ENCODE measurements at places on chromosomes 2 and 18.

GRCh38 chr18:29012364-29012763, 835.4 kb upstream of the CDH2 start:
- DNase-seq = no peak

DNA sequence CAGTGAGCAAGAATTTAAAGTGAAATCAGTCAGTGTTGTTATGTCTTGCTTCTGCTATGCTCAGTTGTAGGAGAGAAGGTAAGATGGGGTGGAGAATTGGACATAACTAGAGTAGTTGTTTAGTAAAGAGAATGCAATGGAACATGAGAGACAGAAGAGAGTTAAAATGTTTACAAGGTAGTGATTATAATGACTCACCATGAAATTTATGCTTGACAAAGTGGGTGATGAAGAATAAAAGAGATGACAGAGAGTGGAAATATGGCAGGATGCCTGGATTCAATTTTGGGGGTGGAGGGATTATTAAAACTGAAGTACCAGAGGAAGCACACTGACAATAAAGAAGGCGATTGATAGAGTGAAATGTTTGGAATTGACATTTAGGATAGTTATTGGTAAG, 10.6 kb downstream of the SCG2 start:
- DNase-seq = no peak

- no peak for DNase-seq
Observed at GRCh38 chr2:165927353-165927752, 26.2 kb downstream of the TTC21B start.

- no peak for DNase-seq
Observed at GRCh38 chr2:160256507-160256906, 56.4 kb upstream of the ITGB6 start.

GRCh38 chr2:169137924-169138323, 68.6 kb downstream of the DHRS9 start:
- DNase-seq = no peak

GRCh38 chr2:240509667-240510512, 47.9 kb downstream of the ANKMY1 start:
- no peak for DNase-seq

DNA sequence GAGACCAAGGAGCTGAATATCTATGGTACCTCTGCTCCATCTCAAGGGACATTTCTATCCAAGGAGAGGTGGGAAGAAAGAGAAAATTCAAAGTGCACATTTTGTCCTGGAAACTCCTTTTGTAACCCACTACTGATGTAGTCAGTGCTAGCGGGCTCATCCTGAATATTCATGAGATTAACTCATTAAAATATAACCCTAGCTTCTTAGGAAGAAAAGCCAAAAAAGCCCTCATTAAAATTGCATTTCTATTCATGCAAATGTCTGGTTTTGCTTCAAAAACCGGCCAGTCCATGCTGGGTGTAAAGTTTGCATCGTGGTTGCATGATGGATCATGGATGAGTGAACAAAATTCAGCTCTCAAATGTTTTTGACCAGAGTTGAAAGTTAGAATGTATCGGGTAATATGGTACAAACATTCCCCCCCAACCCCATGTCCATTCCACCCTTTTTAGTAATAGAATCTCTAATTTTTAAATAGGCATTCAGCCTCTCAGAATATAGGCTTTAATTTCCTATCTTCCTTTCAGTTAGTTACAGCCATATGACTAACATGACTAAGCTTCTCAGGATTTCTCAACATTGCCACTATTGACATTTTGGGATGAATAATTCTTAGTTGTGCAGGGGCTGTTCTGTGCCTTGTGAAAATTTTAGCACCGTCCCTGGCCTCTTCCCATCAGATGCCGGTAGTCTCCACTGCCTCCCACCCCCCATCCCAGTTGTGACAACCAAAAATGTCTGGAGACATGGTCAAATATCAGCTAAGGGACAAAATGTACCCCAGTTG, 104.2 kb upstream of the RND3 start:
- DNase-seq = no peak

DNA sequence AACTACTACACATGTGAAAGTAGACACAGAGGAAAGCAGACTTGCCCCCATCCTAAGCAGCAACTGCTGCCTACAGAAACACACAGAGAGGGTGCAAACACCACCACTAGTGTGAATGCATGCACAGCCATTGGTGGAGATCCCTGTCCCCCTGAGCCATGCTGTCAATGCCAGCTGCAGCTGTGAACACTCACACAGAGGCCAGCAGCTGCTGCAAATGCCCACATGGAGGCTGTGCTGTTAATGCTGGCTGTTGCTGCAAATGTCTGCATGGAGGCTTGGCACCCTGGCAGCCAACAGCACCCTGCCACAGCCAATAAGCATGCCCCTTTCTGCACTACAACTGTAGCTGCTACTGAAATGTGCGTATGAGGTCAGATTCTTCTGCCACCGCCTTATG, 355.0 kb downstream of the LNPK start:
- DNase-seq = no peak

DNA sequence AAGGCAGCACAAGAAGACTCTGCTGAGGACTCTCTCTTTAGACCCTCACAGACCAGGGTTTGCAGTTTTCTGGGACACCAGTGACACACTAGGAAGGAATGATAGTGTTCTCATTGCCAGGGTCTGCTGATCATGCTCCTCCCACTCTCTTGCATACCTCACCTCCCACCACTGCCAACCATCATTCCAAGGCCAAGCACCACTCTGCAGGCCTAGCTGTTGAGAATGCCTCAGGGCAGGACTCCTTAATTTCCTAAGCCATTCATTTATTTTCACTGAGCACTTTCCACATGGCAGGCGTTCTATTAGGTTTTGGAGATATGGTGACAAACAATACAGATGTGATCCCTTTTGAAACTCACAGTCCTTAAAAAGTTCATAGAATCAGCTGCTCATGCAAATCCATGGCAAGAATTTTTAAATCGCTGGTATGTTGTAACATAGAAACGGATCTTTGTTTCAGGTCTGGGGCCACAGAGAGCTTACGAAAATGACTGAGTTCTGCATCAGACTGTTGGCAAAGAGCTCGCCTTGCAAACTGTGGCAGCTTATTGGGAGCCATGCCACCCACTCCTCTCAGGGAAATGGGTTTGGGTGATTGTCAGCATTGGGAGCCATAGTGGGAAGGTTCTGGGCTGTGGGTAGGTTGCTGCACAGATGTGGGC, 78.5 kb downstream of the XDH start:
- DNase-seq = no peak

DNA sequence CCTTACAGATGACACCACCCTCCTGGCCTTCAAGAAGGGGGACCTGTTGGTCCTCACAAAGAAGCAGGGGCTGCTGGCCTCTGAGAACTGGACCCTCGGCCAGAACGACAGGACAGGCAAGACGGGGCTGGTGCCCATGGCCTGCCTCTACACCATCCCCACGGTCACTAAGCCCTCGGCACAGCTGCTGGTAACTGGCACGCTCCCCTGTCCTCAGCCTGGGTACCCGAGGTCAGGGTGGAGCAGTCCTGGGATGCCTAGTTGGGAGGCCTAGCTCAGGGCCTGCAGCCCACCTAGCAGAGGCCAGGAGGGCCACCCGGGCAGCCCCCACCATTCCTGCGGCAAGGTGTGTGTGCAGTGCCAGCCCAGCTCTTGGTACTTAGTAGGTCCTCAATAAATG, 16.3 kb upstream of the GPR17 start:
- DNase-seq = no peak

DNA sequence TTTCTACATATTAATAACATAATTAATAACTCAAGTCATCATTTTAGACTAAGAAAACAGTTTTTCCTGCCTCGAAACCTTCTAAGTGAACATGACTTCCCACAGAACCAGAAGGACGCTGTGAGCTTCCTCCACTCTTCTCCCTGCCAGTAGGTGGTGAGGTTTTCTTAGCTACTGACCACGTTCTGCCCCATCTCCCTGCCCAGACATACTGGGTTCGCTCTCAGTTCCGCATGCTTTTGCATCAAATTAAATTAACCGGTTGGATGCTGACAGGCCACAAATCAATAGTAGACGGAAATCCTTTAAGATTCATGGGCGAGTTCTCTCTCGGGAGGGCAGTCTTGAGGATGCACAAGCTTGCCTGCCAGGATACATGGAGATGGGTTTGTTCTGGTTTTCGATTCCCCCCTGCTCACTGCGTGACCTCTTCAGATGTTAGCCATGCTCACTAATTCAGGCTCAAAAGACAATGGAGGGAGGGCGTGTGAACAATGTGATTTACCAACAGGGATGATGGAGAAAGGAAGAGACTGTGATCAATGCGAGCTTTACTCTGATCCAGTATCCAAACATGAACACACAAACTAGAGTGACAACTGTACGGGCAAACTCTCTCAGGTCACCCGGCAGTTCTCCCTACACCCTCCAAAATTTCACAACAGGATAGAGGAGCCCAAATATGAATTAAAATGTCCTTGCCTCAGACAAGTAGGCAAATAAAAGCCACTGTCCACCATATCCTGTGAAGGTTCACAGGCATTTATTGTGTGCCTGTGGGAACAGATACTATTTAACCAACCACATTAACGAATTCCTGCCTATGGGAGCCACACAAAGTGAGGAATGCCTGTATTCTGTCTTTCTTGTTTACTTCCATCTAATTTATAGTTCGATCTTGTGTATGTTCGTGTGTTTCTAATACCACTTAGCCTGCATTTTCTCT, 375.7 kb downstream of the EIPR1 start:
- DNase-seq = peak; percentile 41

DNA sequence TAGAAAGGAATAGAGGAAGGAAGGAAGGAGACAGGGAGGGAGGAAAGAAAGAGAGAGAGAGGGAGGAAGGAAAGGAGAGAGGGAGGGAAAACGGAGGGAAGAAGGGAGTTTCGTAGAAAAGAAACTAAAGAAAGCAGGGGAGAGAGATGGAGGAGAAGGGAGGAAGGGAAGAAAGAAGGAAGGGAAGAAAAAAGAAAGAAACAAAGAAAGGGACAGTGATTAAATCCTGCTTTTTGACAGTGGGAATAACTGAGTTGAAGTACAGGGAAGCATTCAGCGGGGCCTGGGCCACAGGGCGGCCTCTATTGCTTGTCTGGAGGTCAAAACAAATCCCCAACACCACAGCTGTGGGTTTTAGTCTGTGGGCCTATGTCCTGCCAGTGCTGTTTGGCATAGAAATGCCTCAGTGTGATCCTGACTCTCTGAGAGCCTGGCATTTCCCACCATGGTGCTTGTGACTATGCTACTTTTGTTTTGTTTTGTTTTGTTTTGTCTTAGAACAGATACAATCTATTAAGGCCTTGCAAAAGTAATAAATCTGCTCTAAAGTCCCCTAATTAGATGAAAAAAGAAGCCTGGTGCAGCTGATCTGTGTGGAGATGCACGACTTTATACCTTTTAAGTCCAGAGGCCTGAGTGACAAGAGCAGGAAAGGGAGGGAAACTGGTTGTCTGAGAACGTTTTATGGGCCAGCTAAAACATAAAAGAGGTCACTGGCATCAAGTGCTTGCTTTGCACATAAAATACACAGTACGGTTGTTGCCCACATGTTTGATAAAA, 40.0 kb downstream of the IL1RL2 start:
- no peak for DNase-seq

All from HEK293T (cell line).